ENCODE measurements at places on chromosomes 1 and 21. TPM values are rescaled to one million over a fixed set of nuclear protein-coding genes. Genes with fewer than 3 reads are reported as not detected.

GRCh38 chr1:205199931-205200299 is 11.6 kb downstream of the DSTYK start:
- peak; percentile 54 for DNase-seq

DNA sequence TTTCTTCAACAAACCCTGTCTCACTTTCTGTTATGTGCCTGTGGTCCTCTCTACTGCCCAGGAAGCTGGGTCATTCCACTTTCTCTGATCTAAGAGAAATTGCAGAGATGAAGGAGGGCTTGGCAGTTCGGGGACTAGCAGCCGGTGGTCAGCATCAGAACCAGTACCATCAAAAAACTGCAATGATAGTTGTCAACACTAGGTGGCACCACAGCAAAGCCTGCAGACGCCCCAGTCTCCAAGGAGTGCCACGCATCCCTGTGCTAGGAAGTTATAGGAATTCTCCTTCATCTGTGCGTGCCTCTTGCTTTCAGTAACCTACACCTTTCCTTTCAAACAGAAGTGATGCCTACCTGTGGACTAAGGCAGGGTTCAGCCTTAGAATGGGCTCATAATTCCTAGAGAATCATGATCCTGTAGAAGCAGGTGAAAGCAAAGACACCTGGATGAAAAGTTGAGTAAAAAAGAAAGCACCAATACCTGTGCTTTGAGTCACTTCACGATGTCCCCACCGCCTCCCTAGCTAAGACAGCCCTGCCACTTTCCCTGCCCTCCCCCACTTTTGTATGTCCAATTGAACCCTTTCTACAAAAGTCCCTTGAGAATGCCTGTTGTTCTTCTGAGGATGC is 129.2 kb downstream of the ADAMTS1 start:
- DNase-seq: peak; percentile 17

- peak; percentile 43 for DNase-seq
These were observed 2.3 kb downstream of the PLK3 start for GRCh38 chr1:44802306-44803061.

GRCh38 chr1:206672844-206673758 is 11.6 kb upstream of the MAPKAPK2 start:
- DNase-seq: no peak

Gene TLR5
- total RNA-seq: 0.48 TPM

Gene TIAM1
- 74.8 TPM for total RNA-seq

Gene SEMA4A
- total RNA-seq: 75.1 TPM

Gene ZNF593OS
- total RNA-seq: not detected
